Stimulated activated CD8-positive, alpha-beta memory T cell treated with anti-CD3 and anti-CD28 coated beads, Interleukin-7, amount 100 ng/mL, for 48 hours (primary cell): ENCODE measurements at places on chromosomes 5 and 9.

GRCh38 chr9:35680331-35681105 lies 6.8 kb downstream of the CA9 start:
- no peak for DNase-seq

- DNase-seq: no peak
Observed at GRCh38 chr5:72157625-72157962, 50.3 kb downstream of the MAP1B start.

GRCh38 chr9:3413984-3414383 lies 111.8 kb downstream of the RFX3 start:
- DNase-seq: no peak

GRCh38 chr9:78525986-78526560 lies 229.1 kb downstream of the PSAT1 start:
- no peak for DNase-seq

DNA sequence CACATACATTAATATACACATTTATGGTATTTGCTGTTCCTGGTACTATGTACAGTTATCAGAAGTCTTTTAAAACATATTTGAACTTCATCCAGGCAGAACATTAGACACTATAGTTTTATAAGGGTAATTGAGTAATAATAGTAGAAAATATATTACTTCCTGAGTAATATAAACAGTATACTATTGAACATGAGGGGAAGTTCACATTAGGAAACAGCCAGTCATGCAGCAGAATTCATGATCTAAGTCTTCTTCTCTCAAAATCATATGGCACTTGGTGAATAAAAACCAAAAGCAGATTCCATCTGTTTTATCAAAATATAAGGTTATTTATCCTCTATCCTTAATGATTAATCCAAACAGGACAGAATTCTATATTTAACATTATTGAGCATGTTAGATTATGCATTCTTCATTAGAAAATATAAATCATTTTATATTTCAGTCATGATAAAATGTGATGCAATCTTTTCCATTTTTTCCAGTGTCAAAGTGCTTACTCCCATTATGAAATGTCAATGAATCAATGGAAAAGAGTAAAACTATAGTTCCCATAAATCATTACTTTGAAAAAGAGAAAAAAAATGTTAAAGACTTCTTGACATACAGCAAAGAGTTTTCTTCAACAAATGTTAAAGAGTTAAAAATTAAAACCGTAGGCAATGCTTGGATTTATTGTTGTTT lies 584.3 kb upstream of the TUSC1 start:
- DNase-seq: no peak

DNA sequence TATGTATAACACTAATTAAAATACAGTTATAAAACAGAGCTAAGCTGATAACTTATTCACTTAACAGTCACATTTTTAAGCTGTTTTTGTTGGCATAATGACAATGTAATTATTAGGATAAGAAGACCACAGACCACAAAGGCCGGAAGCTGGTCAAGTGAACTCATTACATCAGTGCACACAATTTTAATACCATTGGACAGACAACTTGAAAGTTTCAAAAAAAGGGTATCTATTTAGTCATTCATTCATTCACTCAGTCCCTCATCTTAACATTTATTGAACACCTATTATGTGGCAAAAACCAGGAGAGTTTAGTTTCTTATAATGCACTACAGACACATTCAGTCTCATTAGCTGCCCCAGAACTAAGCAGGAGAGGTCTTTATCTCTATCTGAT lies 11.6 kb downstream of the ERP44 start:
- DNase-seq: no peak

- DNase-seq: no peak
Observed at GRCh38 chr9:83336706-83337105, 201.5 kb downstream of the FRMD3 start.

DNA sequence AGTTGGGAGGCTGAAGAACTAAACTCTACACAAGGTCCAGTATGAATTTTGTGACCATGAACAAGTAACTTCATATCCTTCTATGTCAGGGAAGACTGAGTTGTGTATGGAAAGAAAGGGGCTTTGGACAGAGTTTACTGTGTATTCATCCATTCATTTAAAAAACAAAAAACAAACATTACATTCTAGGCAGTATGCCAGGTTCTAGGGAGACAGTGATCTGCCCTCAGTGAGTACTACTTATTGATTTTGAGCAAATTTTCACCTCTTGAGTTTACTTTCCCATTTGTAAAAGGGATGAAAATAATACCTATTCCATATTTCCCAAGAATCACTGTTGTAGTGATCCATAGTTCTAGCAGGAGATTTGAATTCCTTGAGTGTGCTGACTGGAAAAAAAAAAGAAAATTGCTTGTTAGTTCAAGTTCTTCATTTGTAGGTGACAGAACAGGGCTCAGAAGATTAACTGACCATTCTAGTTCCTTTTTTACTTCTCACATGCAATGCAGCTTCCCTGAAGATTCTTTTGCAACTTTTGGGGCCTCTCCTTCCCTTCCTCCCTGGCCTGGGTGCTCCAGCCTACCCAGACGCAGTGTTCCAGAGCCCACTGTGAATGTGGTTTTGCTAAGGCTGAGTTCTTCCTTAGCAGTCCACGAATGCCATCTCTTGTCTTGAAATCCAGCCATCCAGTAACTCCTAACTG lies 2.6 kb upstream of the GAPVD1 start:
- DNase-seq: no peak

- DNase-seq: no peak
Observed at GRCh38 chr5:24750355-24750754, 105.6 kb upstream of the CDH10 start.

DNA sequence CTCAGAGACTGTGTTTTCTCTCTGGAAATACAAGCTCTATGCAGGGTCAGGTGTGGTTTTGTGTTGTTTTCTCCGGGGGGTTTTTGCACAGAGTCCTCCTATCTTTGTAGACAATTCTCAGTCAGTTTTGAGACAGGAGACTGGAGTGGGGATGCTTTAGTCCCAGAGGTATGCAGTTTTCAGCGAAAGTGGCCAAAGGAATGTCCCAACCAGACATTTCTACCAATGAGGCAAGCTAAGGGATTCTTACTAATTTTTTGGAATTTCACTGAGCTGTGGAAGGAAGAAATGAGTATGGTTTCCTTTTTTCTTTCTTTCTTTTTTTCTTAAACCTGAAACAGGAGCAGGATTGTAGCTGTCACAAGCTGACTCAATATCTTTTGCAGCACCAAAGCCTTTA lies 35.3 kb upstream of the PLPP1 start:
- no peak for DNase-seq

DNA sequence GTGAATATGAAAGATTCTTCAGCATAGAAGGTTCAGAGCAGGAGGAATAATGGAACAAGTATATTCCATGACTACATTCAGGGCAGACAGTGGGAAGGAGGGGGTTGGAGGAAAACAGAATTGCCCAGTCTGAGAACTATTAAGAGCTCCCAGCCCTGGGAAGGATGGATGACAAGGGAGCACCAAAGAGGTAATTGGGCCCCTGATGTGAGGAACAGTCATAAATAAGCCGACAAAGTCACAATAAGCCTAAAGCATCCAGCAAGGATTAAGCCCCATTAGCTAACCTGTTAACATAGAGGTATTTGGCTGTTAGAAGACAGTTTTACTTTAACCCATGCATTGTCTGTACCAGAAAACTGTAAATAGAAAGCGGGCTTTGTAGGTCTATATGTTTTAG lies 348.7 kb upstream of the SEMA6A start:
- DNase-seq: no peak

DNA sequence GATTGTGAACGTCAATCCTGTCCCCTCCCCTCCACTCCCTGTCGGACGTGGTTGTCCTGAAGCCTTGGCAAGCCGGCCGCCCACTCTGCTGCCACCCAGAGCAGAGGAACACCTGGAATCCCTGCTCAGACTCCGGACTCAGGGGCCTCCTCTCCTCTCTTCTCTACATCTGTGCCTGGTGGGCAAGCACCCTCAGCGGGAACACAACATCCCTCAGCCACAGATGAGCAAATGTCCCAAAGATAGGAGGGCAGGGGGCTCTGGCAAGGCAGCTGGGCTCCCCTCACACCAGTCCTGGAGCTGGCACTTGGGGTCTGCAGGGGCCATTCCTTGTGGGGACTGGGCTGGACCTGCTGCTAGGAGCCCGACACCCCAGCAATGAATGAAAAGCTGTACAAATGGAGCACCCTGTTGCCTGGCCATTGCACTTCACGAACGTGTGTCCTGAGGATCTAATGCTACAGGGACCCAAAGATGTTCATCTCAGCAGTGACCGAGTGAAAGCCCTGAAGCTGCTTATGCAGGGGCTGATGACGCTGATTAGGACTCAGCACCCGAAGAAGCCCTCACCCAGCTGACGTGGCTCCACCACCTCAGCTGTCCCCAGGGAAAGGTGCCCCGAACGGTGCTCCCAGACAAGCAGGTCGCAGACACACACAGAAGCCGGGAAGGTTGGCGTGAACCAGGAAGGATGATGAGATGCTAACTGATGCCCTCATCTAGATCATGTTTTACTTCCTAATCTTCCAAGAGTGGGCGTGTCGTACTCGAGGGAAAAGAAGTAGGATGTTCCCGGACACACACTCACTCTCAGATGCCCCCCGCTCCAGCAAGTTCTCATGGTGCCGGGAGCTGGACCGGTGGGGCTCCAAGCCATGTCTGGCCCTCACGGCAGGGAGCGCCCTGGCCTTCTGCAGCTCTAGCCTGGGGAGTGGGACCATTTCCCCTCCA lies 177.0 kb upstream of the PPP1R26 start:
- no peak for DNase-seq

GRCh38 chr5:72138943-72139521 lies 31.8 kb downstream of the MAP1B start:
- DNase-seq: peak; percentile 1

GRCh38 chr5:133868946-133869518 lies 99.4 kb downstream of the C5orf15 start:
- peak; percentile 55 for DNase-seq

DNA sequence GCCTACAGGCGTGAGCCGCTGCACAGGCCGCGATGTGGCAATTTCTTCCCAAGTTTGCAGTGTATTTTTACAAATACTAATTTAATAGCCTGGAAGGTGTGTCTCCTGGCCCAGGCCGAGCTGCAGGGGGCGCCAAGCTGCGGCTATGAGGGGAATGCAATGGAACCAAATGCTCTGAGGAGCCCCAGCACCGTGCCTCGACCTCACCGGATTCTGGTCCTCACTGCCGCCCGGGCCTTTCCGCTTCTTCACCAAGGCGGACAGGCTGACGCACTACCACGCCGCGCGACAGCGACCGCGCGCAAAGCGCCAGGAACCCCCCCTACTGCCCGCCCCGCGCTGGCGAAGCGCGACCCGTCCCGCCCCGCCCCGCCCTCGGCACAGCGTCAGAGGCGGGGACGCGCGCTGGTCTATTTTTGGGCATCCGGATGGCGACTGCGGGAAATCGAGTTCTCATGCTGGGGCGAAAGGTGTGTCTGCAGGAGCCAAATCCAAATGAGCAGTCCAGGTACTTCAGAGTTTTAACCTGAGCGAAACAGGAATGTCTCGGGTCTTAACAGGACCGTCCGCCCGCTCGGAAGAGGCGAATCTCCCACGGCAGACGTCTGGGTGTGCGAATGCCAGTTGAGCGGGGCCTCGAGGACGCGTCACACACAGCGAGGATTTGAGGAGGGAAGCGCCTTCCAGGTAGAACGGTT lies 31.7 kb upstream of the PRXL2C start:
- DNase-seq: peak; percentile 55

- no peak for DNase-seq
Observed at GRCh38 chr9:137731947-137732813, 113.4 kb downstream of the EHMT1 start.

GRCh38 chr5:885127-885442 lies 7.5 kb downstream of the BRD9 start:
- no peak for DNase-seq

DNA sequence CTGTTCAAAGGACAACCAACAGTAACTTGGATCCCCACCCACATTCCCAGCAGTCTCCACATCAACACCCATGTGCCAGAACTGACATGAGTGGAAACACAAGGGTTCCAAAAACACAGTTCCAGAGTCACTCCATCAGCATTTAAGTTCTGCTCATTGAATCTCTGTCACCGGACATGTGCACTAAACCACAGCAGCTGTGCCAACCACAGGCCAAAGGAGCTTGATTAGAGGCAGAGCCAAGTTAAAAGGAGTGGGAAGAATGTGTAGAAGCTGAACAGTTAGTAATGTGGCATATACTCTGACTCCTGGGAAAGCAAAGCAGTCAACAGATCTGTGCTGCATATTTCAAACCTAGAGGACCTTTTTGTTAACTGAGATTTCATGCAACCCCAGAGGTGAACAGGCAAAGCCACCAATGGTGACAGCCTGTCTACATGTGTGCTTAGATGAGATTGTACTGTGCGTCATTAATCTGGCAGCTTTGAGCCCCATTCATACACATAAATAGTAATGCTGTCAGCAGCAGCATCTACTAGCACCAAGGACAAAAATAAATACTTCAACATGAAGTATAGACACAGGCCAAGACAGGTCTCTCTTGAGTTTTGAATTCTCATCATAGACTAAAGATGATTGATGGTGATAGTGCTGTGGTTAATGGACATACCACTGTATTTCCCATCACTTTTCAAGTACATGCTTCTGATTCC lies 16.4 kb upstream of the FST start:
- DNase-seq: no peak

DNA sequence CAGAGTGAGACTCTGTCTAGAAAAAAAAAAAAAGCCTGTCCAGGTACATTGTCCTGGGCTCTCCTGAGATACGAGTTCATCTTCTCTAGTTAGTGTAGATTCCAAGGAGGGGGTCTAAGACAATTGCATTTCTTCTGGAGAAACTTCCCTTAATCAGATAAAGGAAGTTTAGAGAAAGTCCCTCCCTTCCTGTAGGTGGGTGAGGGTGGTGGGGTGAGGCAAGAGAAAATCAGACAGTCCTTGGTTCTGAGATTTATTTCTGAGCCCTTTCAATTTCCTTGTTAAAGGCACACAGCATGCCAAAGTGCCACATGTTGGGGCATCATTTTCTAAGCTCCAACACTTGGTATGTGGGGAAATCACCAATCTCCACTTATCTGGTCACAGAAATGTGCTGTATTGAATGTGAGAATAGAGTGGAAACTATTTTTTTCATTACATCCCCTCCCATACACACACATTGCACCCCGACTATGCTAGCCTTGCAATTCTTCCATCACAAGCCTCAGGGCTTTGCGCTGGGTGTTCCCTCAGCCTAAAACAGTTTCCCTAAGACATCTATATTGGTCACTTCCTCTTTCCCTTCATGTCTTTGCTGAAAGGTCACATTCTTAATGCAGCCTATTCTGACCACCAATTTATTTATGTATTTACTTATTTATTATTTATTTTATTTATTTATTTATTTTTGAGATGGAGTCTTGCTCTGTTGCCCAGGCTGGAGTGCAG lies 5.1 kb upstream of the TUT7 start:
- no peak for DNase-seq

DNA sequence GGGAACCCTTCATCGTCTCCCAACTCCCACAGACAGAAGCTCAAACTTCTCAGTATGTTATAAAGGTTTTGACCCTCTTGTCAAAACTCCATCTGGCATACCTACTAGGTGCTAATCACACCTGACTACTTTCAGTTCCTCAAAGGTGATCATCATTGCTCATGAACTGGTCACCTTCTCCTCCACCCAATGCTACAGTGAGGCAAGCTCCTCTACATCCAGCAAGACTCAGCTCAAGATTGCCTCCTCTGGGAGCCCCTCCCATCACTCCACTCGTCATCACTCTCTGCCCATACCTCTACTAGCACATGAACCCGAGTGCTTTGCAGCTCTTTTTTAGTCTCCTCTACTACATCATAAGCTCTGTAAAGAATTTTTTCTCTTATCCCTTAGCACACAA lies 102.4 kb downstream of the LPAR1 start:
- DNase-seq: no peak

- no peak for DNase-seq
Observed at GRCh38 chr5:109982966-109983534, 293.3 kb downstream of the MAN2A1 start.
